Left lung (tissue), 14 donors: ENCODE measurements at places on chromosomes 5 and 9.

- no peak for DNase-seq
These were observed 82.4 kb downstream of the FOXD1 start for GRCh38 chr5:73365990-73366667.

GRCh38 chr5:446066-446882 is 3.3 kb downstream of the EXOC3 start:
- DNase-seq: no peak

DNA sequence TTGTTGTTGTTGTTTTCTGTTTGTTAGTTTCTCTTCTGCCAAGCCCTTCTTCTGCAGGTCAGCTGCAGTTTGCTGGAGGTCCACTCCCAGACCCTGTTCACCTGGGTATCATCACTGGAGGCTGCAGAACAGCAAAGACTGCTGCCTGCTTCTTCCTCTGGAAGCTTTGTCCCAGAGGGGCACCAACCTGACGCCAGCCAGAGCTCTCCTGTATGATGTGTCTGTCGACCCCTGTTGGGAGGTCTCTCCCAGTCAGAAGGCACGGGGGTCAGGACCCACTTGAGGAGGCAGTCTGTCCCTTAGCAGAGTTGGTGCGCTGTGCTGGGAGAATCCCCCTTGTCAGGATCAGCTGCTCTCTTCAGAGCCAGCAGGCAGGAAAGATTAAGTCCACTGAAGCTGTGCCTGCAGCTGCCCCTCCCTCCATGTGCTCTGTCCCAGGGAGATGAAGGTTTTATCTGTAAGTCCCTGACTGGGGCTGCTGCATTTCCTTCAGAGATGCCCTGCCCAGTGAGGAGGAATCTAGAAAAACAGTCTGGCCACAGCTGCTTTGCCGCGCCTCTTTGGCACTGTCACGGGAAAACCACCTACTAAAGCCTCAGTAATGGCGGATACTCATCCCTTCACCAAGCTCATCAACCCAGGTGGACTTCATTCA is 299.2 kb downstream of the EDIL3 start:
- DNase-seq: peak; percentile 34

- no peak for DNase-seq
These were observed 122.4 kb upstream of the FGF10 start for GRCh38 chr5:44511596-44511995.

DNA sequence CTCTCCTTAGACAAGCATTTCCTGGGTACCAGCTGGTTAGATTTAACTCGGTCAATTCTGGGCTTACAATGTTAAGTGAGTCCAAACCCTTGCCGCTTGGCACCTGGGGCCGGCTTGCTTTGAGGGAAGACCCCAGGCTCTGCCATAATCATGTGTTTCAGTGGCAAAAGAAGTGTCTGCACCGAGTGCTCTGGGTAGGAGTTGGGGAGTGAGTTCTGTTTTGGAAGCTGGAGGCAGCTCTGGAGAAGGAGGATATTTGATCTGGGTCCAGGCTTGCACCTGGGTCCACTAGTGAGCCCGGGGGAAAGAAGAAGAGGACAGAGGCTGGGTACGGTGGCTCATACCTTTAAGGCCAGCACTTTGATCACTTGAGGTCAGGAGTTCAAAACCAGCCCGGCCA is 8.4 kb upstream of the OLFM1 start:
- DNase-seq: no peak

- no peak for DNase-seq
These were observed 95.4 kb upstream of the MINAR2 start for GRCh38 chr5:129652349-129653056.

DNA sequence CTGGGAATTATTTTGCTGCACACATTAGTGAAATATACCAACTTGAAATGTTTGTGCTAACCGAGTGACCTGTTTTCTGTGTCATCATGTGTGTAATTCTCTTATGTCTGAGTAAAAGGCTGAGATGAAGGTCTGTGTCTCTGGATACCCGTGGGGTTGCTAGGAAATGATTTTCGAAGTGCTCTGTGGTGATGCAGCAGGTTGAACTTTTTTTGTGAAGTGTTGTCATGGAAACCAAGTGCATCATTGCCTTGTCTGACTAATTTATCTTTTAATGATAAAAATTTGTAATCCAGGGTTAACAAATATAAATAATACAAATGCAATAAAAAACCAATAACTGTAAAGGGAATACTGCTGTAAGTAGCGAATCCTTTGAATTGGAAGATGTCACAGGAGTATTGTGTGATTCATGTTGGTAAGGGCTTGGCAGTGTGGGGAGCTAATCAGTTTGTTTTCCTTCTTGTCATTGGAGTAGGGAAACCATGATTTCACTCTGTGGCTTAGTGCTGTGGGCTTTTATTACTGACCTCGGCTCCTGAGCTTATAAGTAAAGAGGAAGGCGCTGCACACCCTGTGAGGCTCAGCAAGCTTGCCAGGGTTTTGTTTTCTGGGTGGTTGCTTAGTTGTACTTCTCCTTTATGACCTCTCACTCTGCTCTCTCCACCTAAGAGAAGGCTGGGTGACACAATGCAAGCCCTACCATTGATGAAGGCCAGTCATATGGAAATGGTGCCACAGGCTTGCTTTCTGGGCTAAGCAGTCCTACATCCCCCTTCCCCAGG is 22.3 kb downstream of the PDE8B start:
- DNase-seq: no peak

GRCh38 chr5:168104811-168105481 is 186.5 kb upstream of the WWC1 start:
- DNase-seq: no peak

- no peak for DNase-seq
These were observed 344 bp downstream of the NEUROG1 start for GRCh38 chr5:135535420-135535819.

DNA sequence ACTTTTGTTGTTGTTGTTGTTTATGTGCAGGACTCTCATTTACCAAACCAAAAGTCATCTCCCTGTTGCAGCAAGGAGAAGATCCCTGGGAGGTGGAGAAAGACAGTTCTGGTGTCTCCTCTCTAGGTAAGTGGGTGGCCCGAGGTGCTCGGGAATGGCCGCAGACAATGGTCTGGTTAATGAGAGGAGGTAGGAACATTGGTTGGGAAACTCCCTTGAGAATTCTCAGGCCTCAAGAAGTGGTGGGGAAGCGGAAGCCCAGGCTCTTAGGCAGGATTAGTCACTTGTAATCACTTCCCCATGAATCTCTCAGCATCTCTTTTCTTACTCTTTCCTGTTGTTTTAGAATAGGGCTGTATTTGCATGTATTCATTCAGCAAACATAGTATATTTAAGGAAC is 7.2 kb downstream of the ZNF354B start:
- no peak for DNase-seq

- DNase-seq: peak; percentile 18
These were observed 74.9 kb downstream of the GTF3C4 start for GRCh38 chr9:132744881-132745755.

DNA sequence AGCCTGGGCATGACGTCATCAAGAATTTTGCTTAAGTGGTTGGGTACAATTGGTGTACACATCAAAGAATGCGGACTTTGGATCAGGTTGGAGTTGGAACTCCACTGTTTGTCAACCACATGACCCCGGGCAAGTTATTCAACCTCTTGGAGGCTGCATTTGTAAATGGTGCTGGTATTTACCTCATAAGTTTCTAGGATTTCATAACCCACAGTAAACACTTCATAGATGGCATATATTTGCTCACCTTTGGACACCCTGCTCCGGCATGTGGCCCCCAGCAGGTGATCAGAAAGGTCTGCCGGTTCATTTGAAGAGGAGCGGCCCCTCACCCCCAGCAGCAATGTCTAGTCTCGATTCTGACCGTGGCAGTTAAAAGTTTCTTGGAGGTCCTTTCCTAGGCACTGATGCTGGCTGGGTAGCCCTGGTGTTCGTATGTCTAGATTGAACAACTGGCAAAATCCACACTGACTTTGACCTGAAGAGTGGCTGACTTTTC is 60.6 kb downstream of the IL6ST start:
- DNase-seq: peak; percentile 62

DNA sequence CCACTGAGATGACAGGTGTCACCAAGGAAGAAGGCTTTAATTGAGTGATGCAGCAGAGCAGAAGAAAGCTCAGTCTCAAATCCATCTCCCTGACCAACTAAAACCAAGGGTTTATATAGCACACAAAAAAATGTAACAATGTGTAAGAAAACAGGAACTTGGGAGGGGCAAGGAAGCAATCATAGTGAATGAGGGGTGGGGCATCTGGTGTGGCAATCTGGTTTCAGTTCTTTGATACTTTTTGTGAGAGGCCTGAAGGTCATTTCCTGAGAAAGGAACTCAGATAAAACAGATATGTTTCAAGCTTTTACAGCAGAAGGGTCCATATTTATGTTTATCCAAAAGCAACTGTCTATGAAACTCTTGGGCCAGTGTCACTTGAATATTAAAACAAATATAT is 19.7 kb downstream of the CD180 start:
- no peak for DNase-seq

- no peak for DNase-seq
These were observed 474.2 kb downstream of the PRELID2 start for GRCh38 chr5:145360936-145361335.

- DNase-seq: no peak
These were observed 133.4 kb downstream of the GRIA1 start for GRCh38 chr5:153623751-153624450.

- DNase-seq: no peak
These were observed 15.7 kb downstream of the CEP72 start for GRCh38 chr5:627840-628239.

- DNase-seq: peak; percentile 32
These were observed 103.3 kb upstream of the EDIL3 start for GRCh38 chr5:84487963-84488362.

GRCh38 chr5:172641359-172642050 is 442 bp downstream of the NEURL1B start:
- no peak for DNase-seq

DNA sequence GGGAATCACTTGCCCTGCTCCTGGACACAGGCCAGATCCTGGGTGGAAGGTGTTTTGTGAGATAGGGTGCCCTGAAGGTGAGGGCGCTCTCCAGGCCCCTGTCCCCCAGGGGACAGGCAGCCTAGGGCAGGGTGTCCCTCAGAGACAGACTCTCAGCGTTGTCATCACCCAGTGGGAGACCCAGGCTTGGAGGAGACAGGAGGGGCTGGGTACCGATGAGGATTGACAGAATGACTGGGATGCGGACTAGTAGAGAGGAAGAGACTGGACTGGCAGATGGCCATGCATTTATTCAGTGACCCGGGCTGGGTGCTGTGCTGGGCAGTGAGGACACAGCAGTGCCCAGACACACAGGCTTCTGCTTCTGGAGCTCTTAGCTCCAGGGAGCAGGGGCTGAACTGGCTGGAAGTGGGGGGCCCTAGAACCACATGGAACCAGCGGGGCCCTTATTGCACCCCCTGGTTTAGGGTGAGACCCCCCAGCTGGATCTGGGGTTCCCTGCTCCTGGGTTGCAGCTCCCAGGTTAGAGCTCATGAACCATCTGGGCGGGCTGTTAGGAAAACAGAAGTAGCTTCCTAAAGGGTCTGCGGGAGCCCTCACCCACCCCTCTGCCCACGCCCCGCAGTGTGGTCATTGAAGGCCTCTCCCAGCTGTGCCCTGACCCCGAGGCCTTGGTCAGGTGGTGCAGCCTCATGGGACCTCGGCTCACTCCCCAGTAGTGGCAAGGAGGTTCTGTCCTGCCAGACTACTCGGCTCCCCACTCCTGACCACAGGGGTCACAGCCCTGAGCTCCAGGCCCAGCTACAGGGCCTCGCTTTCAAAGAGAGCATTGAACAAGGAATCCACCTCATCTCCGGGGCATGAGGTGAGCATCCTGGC is 116.7 kb upstream of the LMX1B start:
- DNase-seq: no peak

DNA sequence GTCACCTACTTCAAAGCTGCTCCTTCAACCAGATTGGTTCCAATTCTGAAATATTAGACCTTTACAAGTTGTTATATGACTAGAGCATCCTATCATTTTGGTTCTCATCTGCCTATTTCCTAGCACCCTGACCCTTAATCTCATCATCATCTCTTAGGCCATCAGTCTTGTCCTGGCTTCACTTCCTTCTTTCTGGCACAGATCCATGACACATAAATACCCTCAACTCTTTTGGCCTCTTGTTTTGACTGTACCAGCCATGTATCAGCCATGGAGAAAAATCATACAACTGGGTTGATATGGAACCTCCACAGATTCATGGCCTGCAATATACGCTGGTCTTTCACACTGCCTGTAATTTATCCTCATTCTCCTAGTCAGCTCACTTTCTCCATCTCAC is 123.1 kb upstream of the FBXL17 start:
- no peak for DNase-seq

- DNase-seq: no peak
These were observed 680 bp downstream of the GPX8 start for GRCh38 chr5:55160493-55161209.

DNA sequence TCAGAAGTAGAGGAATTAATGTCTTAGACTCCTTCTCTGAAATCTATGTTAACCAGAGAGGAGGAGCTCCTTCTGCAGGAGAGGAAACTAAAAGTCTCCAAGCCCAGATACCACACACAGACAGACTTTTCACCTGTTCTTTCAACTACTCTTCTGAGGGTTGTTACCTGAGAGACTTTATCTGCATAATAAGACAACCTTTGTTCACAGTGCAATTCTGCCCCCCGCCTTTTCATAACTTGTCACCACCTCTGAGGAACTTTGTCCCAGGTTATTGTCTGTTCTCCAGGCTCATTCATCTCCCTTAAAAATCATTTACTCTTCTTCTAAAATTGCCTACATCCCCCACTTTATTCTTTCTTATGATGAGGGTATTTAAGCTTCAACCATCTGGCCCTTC is 9.4 kb upstream of the GALNT10 start:
- DNase-seq: no peak

- DNase-seq: peak; percentile 78
These were observed 171.2 kb downstream of the DOCK8 start for GRCh38 chr9:385818-386398.

DNA sequence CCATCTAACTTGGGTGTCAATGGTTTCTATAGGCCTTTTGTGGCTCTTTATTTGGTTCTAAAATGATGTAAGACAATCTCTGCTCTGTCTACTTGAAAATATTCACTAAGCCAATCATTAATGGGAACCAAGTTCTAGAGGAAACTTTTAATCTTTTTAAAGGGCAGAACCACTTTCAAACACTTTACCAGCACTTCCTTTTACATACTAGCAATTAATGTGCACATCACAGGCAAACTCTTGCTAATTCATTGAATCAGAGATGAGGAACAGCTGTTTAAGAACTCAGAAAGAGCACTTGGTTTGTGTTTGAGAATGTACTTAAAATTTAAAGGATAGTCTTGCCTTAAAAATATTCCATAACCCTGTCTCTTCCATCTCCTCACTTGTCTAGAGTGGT is 83.4 kb downstream of the PAPPA start:
- no peak for DNase-seq

GRCh38 chr9:136318111-136318775 is 9.1 kb upstream of the GPSM1 start:
- DNase-seq: no peak
